ENCODE measurements at places on chromosomes 2 and 18.

DNA sequence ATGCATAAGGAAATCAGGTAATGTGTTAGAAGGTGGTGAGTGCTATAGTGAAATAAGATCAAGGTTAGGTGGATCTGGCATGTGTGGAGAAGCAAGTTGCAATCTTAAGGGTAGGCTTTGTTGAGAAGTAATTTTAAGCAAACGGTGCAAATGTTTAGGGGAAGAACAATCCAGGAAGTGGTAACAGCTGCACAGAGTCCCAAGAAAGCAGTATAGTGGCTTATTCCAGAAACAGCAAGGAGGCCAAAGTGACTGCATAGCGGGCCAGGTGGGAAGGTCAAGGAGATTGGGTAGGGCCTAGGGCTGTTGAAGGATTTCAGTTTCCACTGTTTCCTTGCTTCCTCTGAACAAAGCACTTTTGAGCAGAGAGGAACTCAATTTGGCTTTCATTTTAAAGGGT is 30.0 kb upstream of the RAB1A start:
- DNase-seq, result no peak

DNA sequence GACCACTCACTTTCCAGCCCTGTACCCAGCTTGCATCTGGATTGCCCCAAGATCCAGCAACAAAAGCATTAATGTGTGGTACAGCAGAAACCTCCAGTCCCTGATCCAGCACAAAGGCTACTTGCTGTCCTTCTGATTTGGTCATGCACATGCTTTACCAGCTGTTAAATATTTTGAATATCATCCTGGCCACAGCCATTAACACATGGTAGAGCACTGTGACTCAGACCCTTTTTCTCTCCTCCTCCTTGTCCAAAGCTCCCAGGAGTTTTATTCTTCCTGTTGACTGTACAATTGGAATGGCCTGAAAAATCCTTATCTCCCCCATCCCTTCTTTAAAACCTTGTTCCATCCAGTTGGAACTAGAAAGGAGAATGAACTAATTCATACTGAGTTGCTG is 419.7 kb upstream of the TNP1 start:
- no peak for DNase-seq

DNA sequence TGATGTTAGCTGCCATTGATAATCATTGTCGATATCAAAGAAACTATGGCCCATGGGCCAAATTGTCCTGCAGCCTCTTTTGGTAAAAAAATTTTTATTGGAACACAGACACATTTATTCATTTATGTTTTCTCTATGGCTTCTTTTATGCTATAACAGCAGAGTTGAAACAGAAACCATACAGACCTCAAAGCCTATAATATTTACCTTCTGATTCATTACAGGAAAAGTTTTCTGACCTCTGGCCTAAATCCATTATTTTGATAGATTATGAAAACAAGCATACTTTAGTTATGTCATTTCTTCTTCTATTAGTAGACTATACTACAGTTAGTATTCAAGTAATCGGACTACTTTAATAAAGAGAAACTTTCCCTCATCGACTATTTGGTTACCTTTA is 349.7 kb upstream of the GALNT5 start:
- DNase-seq, result no peak

- DNase-seq, result no peak
Measured at GRCh38 chr2:224145751-224146355, 106.8 kb upstream of the SERPINE2 start.

- no peak for DNase-seq
Measured at GRCh38 chr2:26875065-26875634, 27.2 kb downstream of the DPYSL5 start.

GRCh38 chr18:61980355-61980754 is 87.5 kb upstream of the RNF152 start:
- no peak for DNase-seq

- no peak for DNase-seq
Measured at GRCh38 chr2:18284331-18284730, 276.1 kb downstream of the RDH14 start.

DNA sequence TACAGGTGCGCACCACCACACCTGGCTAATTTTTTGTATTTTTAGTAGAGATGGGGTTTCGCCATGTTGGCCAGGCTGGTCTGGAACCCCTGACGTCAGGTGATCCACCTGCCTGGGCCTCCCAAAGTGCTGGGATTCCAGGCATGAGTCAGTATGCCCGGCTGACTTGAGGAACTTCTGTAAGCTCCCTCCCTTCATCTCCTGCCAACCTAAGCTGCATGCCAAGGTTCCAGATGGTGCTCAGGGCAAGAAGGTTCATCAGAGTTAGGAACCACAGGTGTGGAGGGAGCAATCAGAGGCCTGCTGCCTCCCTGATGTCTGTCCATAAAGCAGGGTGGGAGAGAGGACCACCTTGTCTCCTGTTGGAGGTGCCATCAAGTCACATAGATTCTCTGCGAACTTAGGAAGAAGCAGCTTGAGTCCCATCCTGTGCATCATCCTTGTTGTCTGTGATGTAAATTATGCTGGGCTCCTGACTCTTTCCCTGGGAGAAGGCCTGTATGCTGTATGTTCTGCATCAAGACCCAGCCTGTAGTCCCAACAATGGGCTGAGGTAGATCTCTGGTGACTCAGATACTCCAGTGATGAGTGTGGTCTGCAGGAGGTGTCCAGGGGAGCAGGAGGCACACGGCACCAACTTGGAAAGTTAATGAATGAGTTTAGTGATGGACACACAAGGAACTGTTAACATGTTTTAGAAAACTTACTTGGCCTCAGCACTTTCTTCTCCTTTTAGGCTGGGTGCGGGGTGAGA is 53.1 kb downstream of the TMEM17 start:
- DNase-seq, result no peak

DNA sequence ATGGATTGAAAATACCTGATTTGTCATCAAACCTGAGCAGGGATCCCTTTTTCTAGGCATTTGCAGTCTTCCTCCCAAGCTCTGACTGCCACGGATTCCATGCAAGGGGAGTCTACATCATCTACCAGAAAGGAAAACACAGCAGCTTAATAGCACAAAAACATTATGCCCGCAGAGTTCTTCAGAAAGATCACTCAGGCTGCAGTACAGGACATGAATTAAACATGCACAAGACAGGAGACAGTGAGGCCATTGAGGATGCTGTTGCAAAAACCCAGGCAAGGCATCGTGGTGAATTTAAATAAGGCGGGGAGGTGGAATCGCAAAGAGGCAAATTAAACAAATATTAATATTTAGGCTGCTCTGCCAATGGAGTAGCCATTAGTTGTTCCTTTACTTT is 88.5 kb downstream of the MRPS9 start:
- no peak for DNase-seq

- DNase-seq, result no peak
Measured at GRCh38 chr2:129347486-129348217, 631.8 kb upstream of the RAB6C start.

- no peak for DNase-seq
Measured at GRCh38 chr18:31977270-31977872, 34.4 kb upstream of the TRAPPC8 start.

GRCh38 chr18:61085761-61086160 is 247.5 kb upstream of the CDH20 start:
- no peak for DNase-seq

GRCh38 chr2:128807317-128807716 is 488.6 kb upstream of the HS6ST1 start:
- no peak for DNase-seq

- DNase-seq, result no peak
Measured at GRCh38 chr2:136136931-136137330, 19.0 kb upstream of the CXCR4 start.

GRCh38 chr2:69623236-69623635 is 20.3 kb downstream of the AAK1 start:
- no peak for DNase-seq

DNA sequence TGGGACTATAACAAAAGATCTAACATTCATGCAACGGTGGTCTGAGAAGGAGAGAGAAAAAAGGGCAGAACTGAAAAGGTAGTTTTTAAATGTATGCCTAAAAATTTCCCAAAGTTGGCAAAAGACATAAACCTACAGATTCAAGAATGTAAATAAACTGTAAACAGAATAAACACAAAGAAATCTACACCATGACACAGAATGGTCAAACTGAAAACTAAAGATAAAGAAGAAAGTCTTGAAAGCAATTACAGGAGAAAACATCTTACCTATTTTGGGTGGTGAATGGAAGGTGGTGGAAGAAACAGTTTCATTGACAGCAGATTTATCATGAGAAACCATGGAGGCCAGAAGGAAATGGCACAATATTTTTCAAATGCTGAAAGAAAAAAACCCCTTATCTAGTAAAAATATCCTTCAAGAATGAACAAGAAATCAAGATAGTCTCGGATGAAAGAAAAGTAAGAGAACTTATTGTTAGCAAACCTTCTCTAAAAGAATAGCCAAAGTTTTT is 35.6 kb upstream of the ZNF397 start:
- DNase-seq, result no peak

DNA sequence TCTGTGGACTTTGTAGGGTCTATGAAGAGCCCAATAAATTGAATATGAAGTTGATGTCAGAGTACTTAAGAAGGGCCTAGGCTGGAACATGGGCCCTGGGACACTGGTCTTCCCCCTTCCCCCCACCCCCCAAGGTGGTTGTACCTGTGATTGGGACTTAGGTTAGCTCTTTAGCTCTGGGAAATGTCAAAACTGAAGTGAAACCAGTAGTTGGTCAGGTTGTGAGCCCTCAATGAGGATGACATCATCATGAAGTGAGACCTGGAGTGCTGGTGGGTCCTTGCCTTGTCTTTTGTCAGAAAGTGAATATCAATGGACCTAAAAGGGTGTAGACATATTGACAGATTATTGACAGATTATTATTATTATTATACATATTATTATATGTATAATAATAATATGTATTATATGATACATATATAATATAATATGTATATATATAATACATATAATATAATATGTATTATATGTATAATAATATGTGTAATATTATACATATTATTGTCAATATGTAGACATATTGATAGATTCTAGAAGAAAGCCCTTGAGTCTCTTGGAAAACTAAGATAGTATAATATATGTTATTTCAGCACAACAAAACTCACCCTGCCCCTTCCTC is 5.4 kb downstream of the MARS2 start:
- DNase-seq, result no peak

- no peak for DNase-seq
Measured at GRCh38 chr2:18047213-18047611, 168.7 kb downstream of the KCNS3 start.

GRCh38 chr18:44941516-44941915 is 260.8 kb downstream of the SETBP1 start:
- DNase-seq, result no peak

- no peak for DNase-seq
Measured at GRCh38 chr18:58991167-58991798, 126.6 kb downstream of the ZNF532 start.

DNA sequence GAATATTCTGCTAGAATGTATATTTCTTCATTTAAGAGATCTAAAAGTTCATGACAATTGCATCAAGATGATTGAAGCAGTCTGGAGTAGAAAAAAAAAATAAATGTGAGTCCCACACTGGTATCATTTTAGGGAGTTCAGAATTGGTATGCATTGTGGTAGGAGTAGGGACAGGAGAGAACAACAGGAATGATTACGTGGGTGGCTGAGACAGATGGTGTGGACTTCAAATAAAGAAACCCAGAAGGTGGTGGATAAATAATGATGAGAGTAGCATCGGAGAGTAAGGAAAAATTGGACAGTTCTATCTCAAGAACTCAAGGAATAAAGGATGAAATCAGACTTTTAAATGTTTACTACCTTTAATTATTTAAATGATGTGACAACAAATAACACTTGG is 289.6 kb downstream of the GALNT13 start:
- no peak for DNase-seq

GRCh38 chr18:48877941-48878340 is 72.8 kb downstream of the SMAD7 start:
- no peak for DNase-seq

- no peak for DNase-seq
Measured at GRCh38 chr2:146094185-146094584, 1574.3 kb upstream of the ZEB2 start.

GRCh38 chr18:8751692-8752091 is 46.3 kb downstream of the MTCL1 start:
- DNase-seq, result no peak

DNA sequence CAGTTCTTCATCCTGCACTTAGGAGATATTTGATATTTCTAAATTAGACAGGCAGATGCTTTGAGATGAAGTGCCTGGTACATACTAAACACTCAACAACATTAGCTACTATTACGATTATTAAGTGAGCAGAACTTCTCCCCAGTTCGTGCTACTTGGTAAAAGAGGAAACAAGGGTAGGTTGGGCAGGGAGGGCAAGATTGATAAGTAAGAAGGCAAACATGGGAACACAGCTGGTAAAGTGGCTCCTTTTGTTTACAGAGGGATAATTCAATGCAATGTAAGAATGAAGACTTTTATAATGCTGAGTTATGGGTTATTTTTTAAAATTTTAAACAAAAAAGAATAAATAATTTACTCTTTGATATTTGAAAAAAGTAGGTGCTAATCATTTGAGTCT is 15.9 kb upstream of the WIPF1 start:
- DNase-seq, result no peak

- DNase-seq, result no peak
Measured at GRCh38 chr2:139769633-139770032, 989.4 kb upstream of the NXPH2 start.
